Stimulated activated CD4-positive, alpha-beta T cell treated with anti-CD3 and anti-CD28 coated beads, Interleukin-2, amount 100 ng/mL, for 4 hours (primary cell): ENCODE measurements at places on chromosomes 2 and 18.
A peak's percentile ranks its signal among the peaks of the same experiment; 100 is the strongest.

DNA sequence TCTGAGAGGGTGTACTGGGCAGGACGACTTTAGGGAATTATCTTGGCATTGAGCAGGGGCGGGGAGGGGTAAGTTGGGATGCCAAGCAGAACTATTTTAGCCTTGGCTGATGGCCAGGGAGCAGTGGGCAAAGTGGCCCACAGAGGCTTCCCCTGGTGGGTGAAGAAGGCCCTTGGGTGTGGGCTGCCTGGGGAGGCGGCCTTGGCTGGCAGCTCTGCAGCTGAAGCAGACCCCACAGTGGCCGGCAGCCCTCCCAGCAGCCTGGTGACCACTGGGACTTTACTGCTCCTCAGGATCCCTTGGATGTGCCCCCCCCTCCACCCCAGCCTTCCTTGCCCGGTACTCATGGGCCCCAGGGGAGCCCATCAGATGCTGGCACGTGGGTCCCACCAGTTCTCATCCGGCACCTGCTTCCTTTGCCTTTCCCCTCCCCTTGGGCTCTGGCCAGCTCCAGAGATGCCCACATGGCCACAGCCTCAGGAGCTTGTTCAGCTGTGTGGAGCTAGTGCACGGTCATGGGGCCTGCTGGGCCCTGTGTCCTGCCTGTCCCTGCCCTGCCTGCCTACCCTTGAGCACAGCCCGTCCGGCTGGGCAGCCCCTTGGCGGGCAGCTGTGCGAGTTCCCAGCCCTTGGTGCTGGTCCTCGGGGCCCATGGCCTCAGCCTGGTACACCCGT lies 122.1 kb upstream of the HS6ST1 start:
- no peak for DNase-seq

DNA sequence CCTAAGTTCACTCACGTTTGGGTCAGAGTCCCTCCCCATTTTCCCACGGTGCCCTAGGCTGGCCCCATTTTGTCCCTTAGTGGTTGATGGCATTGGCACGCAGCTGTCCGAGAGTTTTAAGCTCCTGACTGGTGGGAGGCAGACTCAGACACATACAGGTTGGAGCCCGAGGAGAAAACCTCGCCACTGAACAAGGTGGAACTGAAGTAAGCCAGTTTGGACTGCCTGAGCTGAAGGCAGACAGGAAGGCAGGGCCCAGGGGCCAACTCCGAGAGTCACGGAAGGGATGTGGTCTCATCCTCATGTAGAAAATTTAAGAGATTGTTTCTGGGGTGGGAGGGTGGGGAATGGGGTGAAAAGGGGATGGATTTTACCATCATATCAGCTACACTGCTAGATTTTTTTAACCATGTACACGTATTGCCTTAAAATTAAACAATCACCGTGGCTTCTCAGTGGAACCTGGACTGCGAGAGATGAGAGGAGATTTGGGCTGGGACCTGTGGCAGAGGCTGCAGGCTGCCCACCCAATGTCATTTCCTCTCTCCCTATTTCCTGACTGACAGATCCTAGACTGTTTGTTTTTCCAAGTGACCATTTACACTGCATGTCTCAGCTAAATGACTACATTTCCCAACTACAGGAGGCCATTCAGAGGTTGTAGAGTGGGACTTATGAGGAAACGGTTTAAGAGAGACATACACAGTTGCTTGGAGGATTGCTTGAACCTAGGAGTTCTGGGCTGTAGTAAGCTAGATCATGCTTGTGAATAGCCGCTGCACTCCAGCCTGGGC lies 19.4 kb upstream of the NMUR1 start:
- DNase-seq, result no peak

- DNase-seq, result peak; percentile 76
Measured at GRCh38 chr2:221572219-221572820, at the start of gene EPHA4. TSS of gene EPHA4 (minus strand) at chr2:221572304. CDS start at chr2:221572248, 56 bp downstream.

DNA sequence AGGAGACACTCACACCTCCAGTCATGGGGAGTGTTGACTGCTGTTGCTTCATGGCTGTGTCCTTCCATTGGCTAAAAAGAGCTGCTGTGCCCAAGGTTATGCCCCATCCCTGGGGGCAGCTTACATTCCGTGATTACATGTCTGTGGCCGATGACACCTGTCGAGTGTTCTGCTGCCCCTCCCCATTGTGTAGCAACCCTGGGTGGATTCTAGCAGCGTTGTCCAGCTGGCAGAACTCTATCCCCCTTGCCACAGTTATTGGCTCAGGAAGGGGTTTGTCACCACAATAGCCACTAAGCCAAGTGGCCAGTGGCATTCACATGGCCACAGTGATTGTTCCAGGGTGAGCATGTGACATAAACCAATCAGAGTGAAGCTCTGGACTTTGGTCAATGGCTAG lies 11.6 kb upstream of the PDIA6 start:
- no peak for DNase-seq

GRCh38 chr2:230694241-230694640 lies 18.4 kb upstream of the CAB39 start:
- no peak for DNase-seq

DNA sequence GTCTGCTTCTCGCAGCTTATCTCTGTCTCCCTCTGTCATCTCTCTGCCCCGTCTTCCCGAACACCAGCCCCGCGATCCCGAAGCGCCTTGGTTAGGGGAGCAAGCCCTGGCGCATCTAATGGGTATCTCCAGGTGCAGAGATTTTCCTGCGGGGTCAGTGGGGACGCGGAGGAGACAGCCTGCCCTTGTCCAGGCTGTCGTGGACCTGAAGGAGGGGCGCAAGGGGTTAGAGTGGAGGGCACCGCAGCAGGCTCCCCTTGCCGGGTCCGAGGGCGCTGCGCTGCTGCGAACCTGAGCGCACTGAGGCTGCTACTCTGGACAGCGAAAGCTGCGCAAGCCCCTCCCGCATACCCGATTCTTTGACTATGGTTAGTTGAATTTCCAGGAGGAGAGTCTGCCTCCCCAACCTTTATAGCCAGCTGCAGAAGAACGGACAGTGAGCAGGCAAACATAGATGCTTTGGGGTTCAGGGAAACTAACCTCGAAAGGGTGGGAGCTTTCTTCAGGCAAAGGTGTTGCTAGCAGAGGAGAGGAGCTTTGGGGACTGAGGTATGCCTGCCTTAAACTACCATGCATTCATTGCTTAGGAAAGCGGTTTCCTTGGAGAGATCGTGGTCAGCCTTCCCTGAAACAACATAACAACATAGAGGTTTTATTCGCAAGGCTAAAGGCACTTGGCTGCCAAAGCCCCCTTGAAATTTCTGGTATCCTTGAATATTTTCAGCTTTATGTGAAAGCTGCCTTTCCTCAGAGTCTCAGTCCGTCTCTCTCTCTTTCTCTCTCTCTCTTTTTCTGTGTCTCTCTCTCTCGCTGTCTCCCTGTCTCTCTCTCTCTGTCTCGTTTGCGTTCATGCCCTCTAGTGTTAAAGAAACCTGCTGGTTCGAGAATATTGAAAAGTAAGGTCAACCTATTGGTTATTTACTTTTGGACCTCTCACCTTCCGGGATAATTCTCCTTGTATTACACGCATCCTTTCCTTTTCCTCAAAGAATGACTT lies 1.6 kb downstream of the GALNT13 start:
- DNase-seq, result no peak

GRCh38 chr2:120398051-120398995 lies 52.4 kb downstream of the INHBB start:
- no peak for DNase-seq

DNA sequence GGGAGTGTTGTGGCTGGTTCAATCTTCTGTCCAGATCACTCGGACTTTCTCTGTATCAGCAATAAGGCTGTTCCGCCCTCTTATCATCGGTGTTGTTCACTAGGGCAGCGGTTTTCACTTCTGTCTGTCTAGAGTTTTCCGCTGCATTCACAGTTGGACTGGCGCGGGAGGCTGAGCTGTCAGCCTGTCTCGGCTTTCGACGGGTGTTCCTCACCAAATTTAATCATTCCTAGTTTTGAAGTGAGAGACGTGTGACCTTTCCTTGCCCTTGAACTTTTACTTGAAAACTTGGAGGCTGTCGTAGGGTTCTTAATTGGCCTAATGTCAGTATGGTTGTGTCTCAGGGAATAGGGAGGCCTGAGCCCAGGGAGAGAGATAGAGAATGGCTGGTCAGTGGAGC lies 108.3 kb downstream of the NFATC1 start:
- DNase-seq, result no peak

- DNase-seq, result no peak
Measured at GRCh38 chr2:170514140-170514539, 201.0 kb upstream of the SP5 start.

DNA sequence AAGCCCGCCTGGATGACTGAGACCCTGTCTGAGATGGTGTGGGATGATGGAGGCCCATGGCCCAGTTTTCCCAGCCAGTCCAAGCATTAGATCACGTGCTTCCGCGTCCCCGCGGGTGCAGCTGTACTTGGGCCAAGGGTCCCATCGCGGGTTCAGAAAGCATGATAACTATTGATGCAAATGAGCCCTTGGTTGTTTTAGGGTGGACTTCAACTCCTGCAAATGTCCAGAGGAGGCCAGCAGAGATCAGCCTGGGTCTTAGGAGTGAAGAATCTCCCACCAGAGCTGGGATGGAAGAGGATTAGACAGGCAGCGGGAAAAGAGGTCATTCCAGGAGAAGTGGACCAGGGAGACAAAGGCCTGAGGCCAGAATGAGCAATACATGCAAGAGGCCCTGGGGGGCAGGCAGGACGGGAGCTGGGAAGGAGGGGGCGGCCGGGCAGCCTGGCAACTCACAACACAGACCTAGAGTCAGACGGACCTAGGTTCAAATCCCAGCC lies 89.9 kb upstream of the TMEM247 start:
- no peak for DNase-seq

- DNase-seq, result no peak
Measured at GRCh38 chr2:152814475-152815030, 96.1 kb downstream of the ARL6IP6 start.

- DNase-seq, result no peak
Measured at GRCh38 chr2:197798187-197798586, 6.2 kb upstream of the PLCL1 start.

DNA sequence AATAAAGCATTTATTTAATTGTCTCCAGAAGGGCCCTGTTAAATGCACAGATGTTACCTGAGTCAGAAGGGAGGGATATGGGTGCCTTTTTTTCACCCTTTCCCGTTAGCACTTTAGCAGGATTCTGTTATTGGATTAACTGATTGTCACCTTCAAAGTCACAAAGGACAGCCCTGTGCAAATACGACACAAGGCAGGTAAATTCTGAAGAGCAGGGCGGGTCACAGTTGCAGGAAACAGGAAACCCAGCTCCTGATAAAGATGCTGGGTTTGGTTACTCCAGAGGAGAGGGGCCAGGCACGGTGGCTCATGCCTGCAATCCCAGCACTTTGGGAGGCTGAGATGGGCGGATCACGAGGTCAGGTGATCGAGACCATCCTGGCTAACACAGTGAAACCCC lies 11.4 kb upstream of the PKDCC start:
- DNase-seq, result no peak

DNA sequence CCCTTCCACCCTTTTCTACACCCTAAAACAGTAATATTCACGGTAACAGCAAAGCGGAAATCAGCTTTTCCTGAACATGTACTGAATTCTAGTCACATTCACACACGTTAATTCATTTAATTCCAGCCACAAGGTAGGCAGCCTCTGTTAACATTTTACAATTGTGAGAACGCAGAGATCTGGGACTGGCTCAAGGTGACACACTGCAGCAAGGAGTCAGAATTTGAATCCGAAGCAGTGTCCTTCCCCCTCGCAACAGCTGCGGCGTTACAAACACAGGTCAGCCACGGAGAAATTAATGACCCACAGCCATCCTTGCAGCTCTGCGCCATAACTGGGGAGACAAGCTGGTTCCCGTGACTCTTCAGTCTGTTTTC lies 818 bp upstream of the SLC20A1 start:
- no peak for DNase-seq

- no peak for DNase-seq
Measured at GRCh38 chr2:127574656-127575055, 39.2 kb downstream of the MYO7B start.

GRCh38 chr2:99818842-99819241 lies 323.5 kb downstream of the AFF3 start:
- no peak for DNase-seq
